Stimulated activated naive CD8-positive, alpha-beta T cell treated with anti-CD3 and anti-CD28 coated beads, Interleukin-15, Interleukin-2, amounts not matched to agents 100 U/mL and 50 U/mL, for 24 hours (primary cell): ENCODE measurements at places on chromosomes 6 and 20.

DNA sequence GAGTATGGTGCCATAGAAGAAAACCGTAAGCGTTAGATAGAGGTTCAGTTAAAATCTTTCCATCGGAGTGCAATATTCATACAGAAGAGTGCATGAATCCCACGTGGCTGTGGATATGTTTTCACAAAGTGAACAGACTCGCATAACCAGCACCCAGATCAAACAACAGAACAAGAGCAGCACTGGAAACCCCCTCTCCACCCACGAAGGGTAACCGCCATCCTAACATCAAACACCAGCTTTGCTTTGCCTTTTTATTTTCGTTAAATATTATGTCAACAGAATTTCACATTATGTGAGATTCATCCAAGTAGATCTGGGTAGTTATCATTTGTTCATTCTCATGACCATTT, 4.7 kb downstream of the GTSF1L start:
- peak; percentile 44 for DNase-seq

GRCh38 chr20:60255415-60255814, 297.2 kb downstream of the CDH26 start:
- DNase-seq = no peak

DNA sequence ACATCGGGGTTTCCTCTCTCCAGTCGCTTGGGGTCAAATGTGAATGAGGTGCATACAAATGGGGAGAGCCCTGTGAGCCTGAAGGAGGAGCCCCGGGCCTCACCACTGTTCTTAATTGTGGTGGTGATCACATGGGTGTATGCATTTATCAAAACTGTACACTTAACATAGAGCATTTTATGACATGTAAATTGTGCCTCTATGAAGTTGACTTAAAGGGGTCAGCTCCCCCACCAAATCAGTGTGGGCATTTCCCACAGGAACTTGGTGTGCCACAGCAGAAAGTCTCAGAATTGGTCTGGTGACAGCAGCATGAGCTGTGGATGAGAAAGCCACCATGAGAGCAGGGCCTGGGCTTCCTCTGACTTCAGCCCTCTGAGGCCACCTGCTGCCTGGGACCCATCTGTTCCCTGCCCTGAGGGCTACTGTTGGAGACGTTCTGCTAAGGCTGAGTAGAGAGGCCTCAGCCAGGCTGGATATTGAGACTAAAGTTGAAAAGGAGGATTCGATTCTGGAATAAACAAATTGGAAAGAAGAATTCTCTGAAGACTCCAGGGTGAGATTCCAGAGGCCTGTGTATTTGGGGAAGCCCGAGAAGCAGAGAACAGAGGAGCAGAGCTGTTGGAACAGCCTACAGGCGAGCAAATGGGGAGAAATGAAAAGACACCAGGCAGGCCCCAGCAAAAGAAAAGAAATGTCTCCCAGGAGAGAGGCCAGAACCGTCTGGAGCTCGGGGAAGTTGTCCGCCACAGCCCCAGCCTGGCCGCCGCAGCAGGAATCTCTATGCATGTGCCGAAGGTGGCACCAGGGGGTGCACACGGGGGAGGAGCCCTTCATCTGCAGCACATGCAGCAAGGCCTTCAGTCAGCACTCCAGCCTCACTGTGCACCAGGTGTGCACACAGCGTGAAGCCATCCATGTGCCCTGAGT, 37.6 kb upstream of the XRN2 start:
- no peak for DNase-seq

- DNase-seq = no peak
These were observed 4.1 kb downstream of the TMEM239 start for GRCh38 chr20:2820084-2820895.

GRCh38 chr20:16100111-16100510, 473.1 kb downstream of the KIF16B start:
- no peak for DNase-seq

DNA sequence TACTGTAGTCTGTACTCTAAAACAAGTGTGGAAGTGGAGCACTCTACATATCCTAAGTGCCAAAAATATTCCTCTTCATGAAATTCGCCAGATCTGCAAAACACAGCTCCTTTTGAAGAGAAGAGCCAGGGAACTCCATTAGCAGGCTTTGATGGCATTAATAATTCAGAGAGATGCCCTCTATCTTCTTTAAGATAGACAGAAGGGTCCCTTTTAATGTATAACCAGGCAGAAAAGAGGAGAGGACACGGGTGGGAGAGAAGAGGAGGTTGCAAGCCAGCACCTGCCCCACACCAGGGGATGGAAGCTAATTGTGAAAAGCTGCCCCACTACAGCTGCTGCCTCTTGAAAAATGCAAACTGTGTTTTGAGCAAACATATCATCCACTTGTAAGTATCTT, 3.7 kb upstream of the RFPL4B start:
- DNase-seq = no peak

DNA sequence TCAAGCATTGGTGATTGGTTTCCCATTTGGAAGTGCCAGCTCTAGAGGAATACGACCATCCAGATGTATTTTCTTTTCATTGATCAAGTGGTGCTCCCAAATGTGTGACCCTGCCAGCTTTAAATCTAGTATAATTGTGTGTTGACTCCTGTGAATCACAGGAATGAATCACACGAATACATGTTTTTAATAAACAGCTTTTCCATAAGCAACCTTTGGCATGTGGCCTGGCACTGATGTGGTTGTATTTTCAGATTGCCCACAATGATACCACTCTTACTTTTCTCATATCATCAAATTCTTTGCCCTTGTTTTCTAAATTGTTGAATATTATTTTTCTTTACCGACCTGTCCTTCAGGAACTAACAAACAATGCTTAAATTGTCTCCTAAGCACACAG, 367 bp downstream of the GSTA3 start:
- DNase-seq = no peak

DNA sequence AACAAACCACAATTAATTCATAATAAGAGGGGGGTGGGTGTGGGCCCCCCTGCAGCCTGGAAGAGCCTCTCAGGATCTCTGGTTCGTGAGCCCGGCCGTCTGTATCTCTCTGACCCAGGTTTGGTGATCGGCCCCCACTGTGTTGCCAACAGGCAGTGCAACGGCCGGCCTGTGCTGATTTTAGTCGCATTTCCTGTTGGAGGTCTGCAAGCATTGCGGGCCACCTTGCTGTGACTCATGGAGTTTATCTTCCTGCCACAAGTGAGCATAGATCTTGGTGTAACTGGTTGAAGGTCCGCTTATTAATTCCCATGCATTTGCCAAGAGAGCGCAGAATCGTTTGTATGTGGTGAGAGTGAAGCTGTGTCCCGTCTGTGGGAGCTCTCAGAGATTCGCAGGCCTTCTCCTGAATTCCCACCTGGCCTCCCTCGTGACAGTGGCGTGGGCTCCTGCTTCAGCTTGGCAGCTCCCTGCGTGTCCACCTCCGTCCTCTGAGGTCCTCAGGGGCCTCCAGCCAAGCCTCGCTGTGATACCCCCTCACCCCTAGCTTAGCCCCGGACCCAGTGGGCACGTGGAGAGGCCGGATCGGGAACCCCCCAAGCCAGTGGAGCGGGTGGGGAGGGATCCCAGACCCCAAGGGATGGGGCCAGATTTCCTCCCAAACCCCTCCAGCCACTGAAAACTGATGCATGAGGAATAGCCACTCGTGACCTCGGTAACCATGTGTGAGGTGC, 269.8 kb downstream of the CDH4 start:
- DNase-seq = no peak

DNA sequence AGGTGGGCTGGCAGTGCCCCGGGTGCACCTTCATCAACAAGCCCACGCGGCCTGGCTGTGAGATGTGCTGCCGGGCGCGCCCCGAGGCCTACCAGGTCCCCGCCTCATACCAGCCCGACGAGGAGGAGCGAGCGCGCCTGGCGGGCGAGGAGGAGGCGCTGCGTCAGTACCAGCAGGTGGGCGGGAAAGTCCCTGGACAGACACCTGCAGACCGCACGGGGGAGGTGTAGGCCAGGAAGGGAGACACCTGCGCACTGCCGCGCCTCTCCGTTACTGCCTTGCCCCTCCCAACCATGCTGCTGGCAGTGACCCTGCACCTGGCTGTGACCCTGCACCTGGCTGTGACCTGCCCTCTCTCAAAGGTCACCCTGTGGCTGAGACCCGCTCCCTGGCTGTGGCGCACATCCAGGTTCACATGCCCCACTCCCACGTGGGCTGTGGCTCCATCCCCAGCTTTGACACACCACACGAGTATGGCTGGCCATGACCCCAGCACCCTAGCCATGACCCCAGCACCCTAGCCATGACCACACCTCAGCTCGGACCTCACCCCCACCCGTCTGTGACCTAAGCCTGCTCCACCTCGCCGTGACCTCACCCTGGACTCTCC, 11.6 kb downstream of the RBCK1 start:
- DNase-seq = no peak

GRCh38 chr6:97468981-97469380, 186.0 kb upstream of the MMS22L start:
- DNase-seq = no peak

GRCh38 chr6:162478192-162478671, 249.3 kb downstream of the PRKN start:
- no peak for DNase-seq

DNA sequence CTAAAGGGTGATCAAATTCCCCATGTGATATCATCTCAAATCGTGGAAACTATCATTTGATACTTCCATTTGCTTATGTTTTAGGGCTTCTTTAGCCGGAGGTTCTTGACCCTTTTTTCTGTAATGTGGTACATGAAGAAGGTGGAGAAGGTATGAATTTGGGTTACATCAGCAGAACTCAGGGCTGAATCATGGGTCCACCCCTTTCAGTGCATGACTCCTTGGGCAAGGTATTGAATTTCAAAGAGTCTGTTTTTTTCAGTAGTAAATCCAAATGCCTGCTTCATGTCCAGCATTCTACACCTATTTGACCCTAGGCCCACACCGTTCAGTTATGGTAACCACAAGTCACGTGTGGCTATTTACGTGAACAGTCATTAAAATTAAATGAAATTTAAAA, 30.6 kb upstream of the QKI start:
- DNase-seq = no peak

GRCh38 chr6:32337186-32337805, 34.4 kb downstream of the TSBP1 start:
- DNase-seq = no peak

- DNase-seq = no peak
These were observed 76.1 kb downstream of the COL19A1 start for GRCh38 chr6:69942485-69942884.

GRCh38 chr6:129645106-129645829, 64.7 kb downstream of the ARHGAP18 start:
- DNase-seq = no peak

DNA sequence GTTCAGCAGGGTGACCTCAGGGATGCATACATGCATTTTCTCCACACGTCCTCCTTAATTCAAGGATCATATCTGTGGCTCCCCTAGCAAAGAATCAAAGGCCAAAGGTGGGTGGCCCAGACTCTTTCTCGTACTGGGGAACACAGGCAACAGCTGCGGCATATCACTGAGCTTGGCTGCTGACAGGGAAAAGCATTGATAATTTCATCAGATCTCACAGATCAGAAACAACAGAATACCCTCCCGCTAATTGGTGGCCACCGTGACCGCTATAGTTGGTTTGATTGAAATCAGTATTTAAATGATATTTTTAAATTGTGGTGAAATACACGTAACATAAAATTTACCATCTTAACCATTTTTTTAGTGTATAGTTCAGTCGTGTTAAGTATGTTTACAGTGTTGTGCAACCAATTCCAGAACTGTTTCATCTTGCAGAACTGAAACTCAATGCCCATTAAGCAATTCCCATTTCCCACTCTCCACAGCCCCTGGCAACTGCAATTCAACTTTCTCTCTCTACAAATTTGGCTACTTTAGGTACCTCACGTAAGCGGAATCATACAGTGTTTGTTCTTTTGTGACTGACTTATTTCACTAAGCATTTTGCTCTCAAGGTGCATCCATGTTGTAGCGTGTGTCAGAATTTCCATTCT, 74.7 kb upstream of the TMEM170B start:
- DNase-seq = no peak

DNA sequence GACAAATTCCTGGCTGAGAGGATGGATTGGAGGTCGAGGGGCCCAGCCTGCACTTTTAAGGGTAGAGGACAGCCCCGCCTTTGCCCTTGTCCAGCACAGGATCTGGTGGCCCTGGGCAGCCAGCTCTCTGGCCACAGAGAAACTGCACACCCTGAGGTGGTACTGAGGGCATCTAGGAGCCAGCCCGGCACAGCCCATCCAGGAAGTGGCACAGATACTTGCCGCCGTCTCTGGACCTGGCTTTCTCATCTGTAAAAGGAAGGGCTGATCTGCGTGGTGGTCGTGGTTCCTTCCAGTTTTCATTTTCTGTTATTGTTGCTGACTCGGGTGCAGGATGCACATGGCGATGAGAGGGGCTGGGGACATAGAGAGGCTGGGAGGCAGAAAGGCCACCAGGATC, 16.0 kb upstream of the SLC22A7 start:
- DNase-seq = no peak

DNA sequence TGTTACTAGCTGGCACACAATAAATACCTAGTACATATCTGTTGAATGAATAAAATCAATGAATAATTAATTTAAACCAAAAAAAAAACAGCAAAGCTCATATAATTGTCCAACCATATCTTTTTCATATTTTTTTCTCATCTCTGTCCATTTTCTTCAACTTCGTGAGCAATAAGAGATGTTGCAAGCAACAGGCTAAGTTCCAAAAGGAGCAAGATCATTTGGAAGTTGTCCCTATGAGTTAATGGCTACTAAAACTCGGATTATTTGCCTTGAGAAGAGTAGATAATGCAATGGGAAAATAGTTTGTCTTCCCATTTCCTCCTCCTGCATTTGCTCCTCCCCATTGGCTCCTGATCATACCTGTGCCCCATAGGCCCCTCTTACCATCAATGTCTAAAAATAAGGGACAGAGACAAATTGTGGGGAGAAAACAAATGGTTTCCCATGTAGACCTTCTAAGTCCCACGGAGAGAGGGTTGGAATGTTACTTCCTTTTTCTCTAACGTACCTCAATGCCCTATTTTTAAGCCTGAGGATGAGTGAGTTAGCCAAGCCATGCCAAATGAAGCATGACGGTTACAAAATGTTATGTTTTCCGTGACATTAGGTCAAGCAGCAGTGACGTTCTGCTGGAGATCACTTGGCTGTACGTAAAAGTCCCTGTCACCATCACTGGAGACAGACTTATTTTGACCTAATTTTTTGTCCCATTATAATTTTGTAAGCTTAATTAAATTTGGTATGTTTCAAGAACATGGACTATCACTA, 217.3 kb upstream of the PREP start:
- DNase-seq = no peak

DNA sequence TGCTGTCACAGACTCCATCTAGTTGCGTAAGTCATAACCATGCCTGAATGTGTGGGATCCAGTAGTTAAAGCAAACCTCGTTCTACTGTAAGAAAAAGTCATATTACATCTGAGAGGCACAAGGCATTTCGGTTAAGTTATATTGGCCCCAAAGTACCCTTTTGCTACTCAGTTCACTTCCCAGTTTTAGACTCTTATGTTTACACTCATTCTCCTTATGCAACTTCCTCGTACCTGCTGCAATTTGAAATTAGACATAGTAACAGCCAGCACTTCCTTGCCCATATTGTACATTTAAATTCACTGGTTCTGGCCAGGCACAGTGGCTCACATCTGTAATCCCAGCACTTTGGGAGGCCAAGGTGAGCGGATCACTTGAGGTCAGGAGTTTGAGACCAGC, 37.0 kb downstream of the PEX7 start:
- DNase-seq = no peak
